Brain (organoid and tissue), 16 donors: ENCODE measurements at places on chromosomes 5 and 9. TPM values are rescaled to one million over a fixed set of nuclear protein-coding genes. Genes with fewer than 3 reads are reported as not detected.

TMEM174 gene
- not detected for polyA plus RNA-seq

CPEB4 gene
- 9.2 TPM for polyA plus RNA-seq

PCDHA12 gene
- polyA plus RNA-seq, result 0.66 TPM

HTR4 gene
- polyA plus RNA-seq, result not detected

SHOC1 gene
- polyA plus RNA-seq, result not detected

PAEP gene
- not detected for polyA plus RNA-seq

DNA sequence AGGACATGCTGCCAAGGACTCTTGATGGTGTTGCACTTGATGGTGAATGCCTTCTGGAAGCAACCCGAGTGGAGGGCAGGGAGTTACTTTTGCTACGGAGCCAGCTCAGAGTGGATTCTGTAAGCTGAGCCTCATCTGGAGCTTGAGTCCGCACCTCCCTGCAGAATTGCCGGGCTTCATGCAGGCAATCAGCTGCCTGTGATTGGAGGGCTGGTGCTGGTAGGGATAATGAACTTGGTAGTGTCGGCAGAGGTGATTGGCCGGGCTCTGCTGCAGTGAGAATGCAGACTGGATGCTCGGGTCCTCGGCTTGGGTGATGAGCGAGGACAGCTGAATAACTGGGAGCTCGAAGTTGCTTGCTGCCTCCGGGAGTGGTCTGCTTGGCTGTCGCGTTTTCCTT lies 23.1 kb downstream of the SLC25A25 start:
- DNase-seq, result peak; percentile 97

- DNase-seq, result no peak
Observed at GRCh38 chr5:86463339-86463738, 154.4 kb upstream of the COX7C start.

DNA sequence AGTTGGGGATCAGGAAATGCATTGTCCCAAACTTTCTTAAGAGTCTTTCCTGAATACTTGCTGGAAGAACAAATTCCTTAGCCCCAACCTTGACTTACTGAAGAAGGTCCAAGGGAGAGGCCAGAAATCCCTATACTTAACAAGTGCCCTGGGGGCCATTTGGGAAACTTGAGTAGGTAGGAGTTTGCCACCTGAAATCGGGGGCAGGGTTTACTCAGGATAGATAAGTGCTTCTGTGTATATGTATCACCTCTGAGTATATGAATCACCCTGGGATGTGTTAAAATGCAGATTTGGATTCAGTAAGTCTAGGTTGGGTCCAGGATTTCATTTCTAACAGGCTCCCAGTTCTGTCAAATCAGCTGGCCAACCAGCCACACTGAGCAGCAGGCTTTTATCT lies 47.9 kb upstream of the MYO10 start:
- no peak for DNase-seq

DNA sequence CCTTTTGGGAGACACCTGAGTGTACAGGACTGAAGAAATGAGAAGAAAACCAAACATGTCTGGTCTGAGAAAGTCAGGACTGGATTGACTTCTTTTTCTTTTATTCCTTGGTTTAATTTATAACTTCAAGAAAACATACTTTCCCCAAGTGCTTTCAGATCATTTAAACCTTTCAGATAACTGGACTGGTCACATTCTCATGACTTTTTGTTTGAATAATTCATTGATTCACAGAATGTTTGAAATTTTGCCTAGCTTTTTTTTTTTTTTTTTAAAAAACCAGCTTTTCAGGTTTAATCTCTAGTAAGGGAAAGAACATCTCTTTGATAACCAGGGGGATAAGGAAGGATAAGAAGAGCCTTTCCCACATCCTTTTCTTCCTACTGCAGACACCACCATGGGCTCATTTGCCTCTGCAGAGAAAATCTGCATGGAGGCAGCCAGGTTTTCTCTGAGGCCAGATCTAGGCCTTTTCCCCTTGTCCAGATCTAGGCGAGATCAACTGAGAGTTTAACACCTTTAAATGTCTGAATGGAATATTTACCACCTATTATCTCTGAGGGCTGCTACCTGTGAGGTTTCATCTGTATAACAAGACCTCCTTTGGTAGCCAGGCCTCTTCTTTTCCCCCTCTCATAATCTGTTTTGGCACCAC lies 45.0 kb upstream of the SLC28A3 start:
- DNase-seq, result no peak

GRCh38 chr9:133523106-133523505 lies 1.7 kb downstream of the MYMK start:
- no peak for DNase-seq

GRCh38 chr9:35374436-35374835 lies 115.5 kb upstream of the RUSC2 start:
- no peak for DNase-seq

GRCh38 chr9:33184963-33185362 lies 17.8 kb upstream of the B4GALT1 start:
- DNase-seq, result no peak

DNA sequence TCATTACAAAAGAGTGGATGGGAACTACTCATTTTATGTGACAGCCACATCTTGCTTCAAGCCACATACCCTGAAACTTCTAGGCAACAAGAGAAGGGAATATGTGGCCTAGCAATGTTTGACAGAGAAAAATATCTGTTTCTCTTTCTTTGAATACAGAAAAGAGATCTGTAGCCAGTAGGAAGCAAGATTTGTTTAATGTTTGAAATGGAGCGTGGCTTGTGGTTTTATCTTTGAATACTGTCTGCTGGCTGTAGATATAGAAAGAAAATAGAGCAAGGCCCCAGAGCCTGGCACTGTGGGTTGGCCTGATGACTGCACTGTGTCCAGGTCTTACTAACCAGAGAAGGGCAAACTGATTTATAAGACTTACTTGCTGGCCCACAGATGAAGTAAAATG lies 133.8 kb downstream of the ARHGEF28 start:
- no peak for DNase-seq

DNA sequence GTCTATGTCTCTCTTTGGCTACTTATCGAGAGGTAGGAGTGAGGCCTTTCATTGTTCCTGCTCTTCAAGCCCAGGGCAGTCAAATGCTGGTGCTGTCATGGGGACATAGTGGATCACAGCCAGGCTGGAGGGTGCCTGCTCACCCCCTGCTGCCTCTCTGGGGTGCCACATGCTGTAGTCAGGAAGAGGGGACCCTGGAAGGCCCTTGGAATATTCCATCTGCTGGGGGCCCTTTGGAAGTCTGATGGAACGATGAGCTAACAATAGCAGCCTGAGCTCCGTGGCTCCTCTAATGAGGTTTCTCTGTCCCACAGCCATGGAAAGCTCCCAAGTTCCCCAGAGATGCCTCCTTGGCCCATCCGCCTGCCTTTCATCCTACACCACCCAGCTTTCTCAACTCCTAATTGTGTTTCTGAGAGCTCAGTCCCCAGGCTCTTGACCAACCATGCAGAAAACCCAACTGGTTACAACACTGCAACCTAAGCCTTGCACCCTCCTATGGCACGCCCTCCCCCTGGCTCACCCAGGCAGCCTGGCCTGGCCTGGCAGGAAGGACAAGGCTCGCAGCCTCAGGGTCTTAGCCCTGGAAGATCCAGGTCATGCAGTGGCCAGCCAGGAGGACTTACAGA lies 91.7 kb downstream of the NRG2 start:
- no peak for DNase-seq

DNA sequence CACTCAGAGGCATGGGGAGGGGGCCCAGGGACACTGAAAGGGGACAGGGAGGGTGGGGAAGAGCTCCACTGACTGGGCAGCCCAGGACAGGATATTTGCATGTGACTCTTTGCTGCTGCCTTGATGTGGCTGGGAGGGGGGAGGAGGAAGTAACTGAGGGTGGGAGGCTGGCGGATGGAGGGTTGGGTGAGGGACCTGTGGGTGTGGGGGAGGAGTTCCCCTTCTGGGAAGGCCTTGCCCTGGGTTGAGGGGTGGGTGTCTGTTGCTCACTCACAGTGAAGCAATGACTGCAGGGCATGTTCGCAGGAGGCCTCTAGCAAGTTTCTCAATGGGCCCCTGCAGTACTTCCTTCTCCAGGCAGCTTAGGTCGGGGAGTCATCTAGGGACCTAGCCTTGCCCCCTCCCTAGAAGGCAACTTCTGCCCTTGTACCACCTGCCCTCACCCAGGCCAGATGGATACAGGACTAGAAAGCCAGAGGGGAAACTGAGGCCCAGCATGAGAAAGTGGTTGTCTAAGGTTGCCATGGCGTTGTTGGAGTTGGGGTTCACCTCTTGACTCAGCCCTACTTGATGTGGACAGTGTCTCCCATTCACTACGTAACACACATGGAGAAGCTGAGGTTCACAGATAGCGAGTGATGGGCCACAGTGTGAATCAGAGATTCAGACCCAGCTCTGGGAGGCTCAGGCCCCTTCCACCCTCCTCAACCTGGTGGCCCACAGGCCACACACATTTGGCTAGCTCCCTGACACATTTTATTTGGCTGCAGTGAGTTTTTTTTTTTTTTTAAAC lies 3.0 kb downstream of the GRK6 start:
- no peak for DNase-seq

- no peak for DNase-seq
Observed at GRCh38 chr5:8807636-8808035, 738.2 kb downstream of the SEMA5A start.

- DNase-seq, result no peak
Observed at GRCh38 chr9:133601746-133602145, 7.4 kb downstream of the FAM163B start.

DNA sequence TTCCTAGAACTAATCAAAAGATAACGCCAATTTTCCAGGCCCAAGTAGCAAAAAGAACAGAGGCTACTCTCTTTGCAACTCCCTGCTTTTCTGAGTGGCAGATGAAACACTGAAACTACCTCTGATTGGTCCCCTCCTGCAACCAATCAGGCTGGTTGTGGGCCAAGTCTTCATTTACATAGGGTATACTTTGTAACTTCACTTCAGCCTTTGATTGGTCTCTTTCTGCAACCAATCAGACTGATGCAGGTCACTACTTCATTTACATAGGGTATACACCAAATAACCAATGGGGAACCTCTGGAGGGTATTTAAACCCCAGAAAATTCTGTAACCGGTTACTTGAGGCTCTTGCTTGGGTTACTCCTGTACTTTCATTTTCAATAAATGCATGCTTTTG lies 289.6 kb downstream of the MED10 start:
- no peak for DNase-seq

- peak; percentile 66 for DNase-seq
Observed at GRCh38 chr9:16309469-16310271, 560.8 kb downstream of the BNC2 start.

DNA sequence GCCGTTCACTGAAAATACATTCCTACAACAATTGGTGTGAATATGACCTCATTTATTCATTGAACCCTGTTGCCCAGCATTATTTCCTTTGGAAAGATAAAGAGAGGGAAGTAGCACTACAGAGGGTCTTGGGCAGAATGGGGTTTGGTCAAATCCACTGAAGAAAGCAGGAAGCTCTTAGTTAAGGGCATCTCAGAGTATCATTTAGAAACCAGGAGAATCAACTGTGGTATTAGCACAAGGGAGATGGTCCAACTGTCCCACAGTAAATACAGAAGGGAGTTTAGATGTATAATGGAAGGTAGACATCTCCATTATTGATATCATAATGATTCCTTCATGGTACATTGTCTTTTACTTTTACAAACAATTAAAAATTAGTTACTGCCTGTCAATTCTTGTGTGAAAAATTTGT lies 47.1 kb downstream of the LIX1 start:
- no peak for DNase-seq

DNA sequence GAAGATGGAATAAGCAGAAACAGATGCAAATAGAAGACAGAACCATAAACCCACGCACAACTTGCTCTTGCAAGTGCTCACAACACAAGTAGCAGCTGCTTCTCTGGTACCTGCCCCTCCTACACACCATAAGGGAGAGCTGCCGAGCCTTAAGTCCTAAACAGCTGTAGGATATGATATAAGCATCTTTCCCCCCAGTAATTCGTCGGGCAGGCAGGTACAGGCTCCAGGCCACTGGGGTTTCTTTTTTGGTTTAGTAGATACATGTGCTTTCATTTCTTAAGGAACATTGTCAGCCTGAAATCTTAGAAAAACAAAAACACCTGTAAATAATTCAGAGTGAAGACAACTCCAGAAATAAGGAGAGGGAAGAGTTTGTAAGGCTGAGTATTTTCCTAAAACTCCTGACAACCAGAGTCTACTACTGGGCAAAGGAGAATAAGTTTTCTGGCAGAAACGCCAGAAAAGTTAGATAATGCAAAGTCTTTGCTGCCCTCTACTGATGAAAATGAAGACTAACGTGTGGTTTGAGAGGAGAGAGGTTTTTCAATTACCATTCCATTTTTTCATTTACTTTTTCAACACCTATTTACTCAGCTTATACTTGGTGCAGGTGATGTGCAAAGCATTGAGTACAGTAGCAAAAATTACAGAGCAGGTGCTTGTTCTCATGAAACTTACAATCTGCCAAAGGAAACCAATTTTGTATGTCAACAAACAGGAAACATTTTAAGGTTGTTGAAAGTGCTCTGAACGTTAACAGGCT lies 20.1 kb upstream of the TCERG1 start:
- DNase-seq, result peak; percentile 59

DNA sequence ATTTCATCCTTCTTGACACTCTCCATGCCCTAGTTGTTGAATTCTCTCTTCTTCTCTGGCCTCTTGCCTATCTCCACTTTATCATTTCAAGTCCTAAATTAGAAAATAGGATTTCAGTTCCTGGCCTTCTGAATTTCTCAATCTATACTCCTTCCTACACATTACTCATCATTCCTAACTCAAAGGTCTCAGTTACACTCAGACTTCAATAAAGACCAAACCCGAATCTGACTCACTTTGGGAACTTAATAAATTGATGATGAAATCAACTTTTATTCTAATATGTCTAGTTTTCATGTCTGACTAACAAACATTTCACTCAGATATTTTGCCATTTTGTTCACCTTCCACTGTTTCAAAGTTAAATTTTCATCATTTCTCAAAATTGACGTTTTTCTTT lies 113.6 kb upstream of the TSLP start:
- DNase-seq, result no peak

DNA sequence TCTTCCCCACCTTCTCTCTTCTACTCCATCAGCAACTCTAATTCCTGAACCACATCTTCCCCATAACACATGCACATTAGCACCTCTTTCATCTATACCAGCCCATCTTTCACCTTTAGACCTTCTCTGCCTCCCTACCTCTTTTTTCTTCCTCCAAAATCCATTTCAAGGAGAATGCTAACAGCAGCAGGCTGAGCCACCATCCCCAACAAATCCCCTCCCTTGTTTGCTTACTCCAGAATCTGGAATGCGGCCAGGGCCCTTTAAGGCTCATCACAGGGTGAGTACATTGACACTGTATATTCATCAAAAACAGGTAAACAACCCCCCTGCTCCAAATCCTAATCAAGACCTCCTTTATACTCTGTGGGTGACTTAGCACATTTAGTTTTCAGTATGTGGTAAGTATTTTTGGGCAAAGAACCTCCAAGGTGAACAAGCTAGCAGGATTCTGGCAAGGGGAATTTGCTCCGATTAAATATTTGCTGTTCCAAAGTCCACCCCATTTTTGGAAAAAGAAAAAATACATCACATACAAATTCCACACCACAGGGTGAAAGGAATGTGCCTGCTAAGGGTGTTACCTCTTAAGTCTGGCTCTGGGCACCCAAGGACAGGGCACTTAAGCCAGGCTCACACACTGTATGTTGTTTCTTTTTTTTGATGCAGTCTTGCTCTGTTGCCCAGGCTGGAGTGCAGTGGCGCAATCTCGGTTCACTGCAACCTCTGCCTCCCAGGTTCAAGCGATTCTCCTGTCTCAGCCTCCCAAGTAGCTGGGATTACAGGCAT lies 71.4 kb downstream of the SERINC5 start:
- DNase-seq, result peak; percentile 43
